ENCODE measurements at places on chromosomes 7 and 10.

- no peak for DNase-seq
Observed at GRCh38 chr7:1076184-1077072, 11.5 kb upstream of the GPER1 start.

GRCh38 chr7:2936891-2937580, 92.9 kb upstream of the GNA12 start:
- DNase-seq: no peak

- no peak for DNase-seq
Observed at GRCh38 chr10:99927721-99928280, 81.9 kb downstream of the DNMBP start.

GRCh38 chr7:31971049-31971667, 99.0 kb downstream of the PDE1C start:
- no peak for DNase-seq

DNA sequence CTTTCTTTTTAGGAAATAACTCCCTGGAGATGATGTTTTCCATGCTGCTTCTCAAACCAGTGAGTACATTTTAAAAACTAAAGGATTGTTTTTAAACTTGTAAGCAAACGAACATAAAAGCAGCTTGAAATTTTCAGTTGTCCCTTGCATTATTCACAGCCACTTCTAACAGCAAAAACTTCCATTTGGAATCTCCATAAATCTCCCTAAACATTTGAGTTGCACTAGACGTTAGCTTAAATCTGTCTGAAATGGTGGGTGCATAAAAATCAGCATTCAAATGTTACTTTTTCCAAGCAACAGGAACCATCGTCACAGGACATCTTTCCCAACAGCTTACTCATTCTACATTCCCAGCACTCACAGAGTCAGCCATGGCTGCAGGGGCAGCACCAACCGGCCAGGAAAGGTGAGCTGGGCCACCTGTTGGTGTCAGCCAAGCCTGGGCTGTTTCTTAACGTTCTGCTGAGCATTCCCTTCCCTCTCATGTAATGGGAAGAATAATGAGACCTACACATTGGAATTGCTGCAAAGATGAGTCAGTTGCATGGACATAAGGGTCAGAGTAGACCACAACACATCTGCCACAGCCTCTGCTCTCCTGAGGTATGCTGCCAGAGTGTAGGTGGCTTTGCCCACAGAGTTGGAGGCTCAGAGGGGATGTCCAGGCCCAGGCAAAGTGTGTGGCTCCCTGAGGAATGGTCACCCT, 163.2 kb downstream of the TNS3 start:
- DNase-seq: no peak

GRCh38 chr10:75070961-75071428, 40.5 kb upstream of the SAMD8 start:
- no peak for DNase-seq

Data from NCI-H774 (cell line).